ENCODE measurements at places on chromosomes 4 and X. TPM values are rescaled to one million over a fixed set of nuclear protein-coding genes. Genes with fewer than 3 reads are reported as not detected.

GRCh38 chr4:149345424-149345823 is 470.2 kb downstream of the IQCM start:
- H3K4me1 ChIP-seq = no peaks in the 10 kb centered on the region
- H3K36me3 ChIP-seq = no peaks in the 10 kb centered on the region
- no peaks in the 10 kb centered on the region for H3K27me3 ChIP-seq
- H3K4me3 ChIP-seq = no peak overlapping the region

Gene TRAM1L1
- total RNA-seq = 0.36 TPM

Gene RBM46
- total RNA-seq = not detected

- H3K36me3 ChIP-seq = no peaks in the 10 kb centered on the region
- peak within 1 kb of the TSS; percentile 93 for H3K4me3 ChIP-seq
- peak; percentile 99 for DNase-seq
- H3K27me3 ChIP-seq = no peaks in the 10 kb centered on the region
These were observed at the start of gene UGT2A3 for GRCh38 chr4:68951078-68951805. Gene UGT2A3 (minus strand): TSS chr4:68951804. CDS start chr4:68951760, 44 bp downstream.

Gene NAP1L2
- not detected for total RNA-seq

Gene SPIN2A
- 0.60 TPM for total RNA-seq
